GM13977 (cell line): ENCODE measurements at places on chromosomes 7 and 10.

- DNase-seq, result no peak
Measured at GRCh38 chr10:119942973-119943372, 50.4 kb downstream of the SEC23IP start.

GRCh38 chr10:62492012-62492869 lies 118.1 kb downstream of the ZNF365 start:
- DNase-seq, result peak; percentile 36

- DNase-seq, result no peak
Measured at GRCh38 chr7:47553309-47553708, 28.6 kb downstream of the TNS3 start.

DNA sequence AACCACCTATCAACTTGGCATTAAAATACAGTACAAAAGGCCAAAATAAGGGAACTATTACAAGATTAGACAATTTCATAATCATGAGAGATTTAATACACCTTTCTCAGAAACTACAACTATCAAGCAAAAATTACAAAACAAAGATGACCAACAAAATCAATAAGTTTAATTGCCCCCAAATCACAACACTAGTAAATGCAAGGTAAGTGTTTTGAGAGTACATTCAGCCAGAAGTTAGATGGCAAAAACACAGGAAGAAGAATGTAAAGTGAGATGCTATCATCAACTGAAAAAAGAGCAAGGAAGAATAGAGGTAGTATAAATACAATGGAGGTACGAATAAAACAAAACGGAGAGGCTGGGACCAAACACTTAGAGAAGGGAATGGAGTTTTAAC lies 3.2 kb downstream of the PNPLA8 start:
- no peak for DNase-seq

DNA sequence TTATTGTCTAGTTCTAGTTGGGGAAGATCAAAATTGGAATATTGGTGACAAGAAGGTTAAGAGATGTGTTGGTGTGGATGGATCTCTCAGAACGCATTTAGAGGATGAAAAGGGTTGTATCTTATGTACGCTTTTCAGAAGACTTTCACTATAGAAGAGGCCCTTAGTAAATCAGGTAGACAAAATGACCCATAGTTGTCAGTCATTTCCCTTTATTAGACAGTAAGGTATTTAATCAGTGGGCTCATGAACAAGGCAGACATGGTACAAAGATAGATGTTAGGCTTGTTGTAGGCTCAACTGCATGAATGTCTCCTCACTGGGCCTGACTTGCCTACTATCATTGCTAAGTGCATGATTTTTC lies 359.2 kb downstream of the PHF14 start:
- DNase-seq, result no peak

- no peak for DNase-seq
Measured at GRCh38 chr10:133030781-133031180, 56.9 kb upstream of the ADGRA1 start.

GRCh38 chr10:59580026-59580863 lies 129.4 kb downstream of the SLC16A9 start:
- no peak for DNase-seq

DNA sequence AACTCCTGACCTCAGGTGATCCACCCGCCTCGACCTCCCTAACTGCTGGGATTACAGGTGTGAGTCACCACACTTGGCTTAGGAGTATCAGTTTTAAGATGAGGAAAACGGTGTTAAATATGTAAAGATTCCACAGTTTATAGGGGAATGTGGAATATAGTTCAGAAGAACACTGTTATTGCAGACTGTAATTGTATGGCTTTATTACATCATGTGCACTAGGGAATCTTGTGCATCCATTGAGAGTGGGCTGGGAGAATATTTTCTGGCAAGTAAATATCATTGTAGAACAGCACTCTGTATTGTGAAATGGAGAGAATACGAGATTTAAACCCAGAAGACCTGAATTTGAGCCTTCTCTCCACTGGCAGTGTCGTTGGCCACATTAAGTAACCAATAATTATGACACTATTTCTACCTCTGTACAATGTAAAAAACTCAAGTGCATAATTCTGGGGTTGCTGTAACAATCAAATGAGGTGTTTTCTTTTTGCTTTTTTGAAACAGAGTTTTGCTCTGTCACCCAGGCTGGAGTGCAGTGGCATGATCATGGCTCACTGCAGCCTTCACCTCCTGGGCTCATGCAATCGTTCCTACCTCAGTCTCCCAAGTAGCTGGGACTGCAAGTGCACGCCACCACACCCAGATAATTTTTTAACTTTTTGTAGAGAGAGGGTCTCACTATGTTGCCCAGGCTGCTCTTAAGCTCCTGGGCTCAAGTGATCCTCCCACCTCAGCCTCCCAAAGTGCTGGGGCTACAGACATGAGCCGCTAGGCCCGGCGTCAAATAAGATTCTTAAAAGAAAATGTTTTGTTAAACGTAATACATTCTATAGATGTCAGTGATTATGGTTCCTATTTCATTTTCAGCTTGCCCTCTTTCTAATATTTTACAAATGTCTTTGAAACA lies 12.0 kb upstream of the PARD3 start:
- no peak for DNase-seq

GRCh38 chr10:111275091-111275490 lies 198.3 kb downstream of the ADRA2A start:
- DNase-seq, result no peak

- no peak for DNase-seq
Measured at GRCh38 chr10:125828311-125828710, 5.0 kb downstream of the BCCIP start.

GRCh38 chr7:155309021-155309338 lies 11.3 kb downstream of the INSIG1 start:
- no peak for DNase-seq

DNA sequence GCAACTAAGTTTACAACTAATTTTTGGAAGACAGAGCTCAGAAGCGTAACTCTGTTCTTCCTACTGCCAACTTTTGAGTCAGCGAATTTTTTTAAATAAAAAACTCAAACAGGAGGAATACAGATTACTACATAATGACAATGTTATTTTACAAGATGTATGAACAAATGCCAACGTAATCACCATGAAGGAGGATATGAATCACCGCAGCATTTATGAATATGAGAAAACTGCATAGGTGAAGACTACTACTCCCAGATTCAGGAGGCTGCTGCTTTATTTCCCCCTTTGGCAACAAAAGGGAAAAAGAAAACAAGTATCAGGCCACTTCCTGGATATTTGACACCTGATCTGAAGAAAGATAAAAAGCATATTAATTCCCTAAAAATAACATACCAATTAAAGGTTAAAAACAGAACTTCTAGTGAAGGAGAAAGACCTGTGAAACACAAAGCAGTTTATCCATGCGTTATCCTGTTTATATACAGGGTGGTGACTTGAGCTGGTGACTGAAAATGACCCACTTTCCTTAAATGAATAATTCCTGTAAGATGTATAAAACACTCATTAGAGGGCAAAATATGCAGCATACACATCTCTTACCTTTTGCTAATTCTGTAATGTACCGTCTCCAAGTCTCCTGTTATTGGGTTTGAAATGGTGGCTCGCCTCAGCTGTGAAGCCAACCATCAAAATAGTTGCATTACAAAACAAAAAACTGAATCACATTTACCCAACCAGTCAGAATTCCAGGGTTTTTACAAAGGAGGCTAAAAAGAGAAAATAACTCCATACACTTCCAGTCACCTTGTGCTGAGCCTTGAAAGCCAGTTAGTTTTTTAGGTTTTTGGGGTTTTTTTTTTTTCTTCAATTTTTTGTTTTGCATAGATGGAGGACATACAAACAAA lies 52.0 kb downstream of the P4HA1 start:
- no peak for DNase-seq

- no peak for DNase-seq
Measured at GRCh38 chr10:131574707-131575430, 263.3 kb upstream of the TCERG1L start.

DNA sequence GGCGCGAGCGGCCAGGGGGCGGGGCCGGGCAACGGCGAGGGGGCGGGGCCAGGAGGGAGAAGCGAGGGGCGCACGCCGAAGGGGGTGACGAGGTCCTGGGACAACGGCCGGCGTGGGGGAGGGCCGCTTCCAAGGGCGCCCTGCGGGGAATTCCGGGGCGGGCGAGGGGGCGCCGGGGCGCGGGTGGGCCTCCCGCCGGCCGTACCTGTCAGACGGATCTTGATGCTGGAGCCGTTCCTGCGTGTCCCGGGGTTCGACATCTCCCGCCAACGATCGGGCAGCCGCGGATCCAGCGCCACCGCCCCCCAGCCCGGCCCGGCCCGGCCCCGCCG lies 421 bp downstream of the SMURF1 start:
- DNase-seq, result peak; percentile 19

GRCh38 chr7:103380395-103381191 lies 33.1 kb downstream of the PSMC2 start:
- DNase-seq, result no peak

DNA sequence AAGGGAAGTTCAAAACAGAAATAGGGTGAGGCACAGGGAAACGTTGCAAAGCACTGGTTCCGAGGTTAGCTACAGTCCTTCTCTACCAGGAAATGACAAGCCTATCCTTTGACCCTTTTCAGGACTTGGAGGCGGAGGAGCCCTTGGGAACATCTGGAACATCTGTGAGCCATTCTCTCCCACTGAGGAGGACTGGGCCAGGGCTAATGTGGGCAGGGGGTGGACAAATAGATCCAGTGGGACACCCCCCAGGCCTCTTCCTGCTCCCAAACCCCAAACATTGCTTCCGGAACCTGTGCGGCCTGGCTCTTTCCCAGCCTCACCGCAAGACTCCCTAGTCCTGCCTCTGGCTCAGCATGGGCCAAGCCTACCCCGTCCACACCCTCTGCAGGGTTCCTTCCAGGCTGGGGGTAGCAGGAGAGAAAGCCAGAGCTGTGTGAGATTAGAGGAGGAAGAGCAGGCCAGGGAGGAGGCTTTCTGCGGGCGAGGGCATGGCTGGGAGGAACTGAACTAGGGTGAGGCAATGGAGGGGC lies 36.5 kb downstream of the GHRHR start:
- no peak for DNase-seq

GRCh38 chr10:100968863-100969186 lies 479 bp upstream of the SEMA4G start:
- no peak for DNase-seq

DNA sequence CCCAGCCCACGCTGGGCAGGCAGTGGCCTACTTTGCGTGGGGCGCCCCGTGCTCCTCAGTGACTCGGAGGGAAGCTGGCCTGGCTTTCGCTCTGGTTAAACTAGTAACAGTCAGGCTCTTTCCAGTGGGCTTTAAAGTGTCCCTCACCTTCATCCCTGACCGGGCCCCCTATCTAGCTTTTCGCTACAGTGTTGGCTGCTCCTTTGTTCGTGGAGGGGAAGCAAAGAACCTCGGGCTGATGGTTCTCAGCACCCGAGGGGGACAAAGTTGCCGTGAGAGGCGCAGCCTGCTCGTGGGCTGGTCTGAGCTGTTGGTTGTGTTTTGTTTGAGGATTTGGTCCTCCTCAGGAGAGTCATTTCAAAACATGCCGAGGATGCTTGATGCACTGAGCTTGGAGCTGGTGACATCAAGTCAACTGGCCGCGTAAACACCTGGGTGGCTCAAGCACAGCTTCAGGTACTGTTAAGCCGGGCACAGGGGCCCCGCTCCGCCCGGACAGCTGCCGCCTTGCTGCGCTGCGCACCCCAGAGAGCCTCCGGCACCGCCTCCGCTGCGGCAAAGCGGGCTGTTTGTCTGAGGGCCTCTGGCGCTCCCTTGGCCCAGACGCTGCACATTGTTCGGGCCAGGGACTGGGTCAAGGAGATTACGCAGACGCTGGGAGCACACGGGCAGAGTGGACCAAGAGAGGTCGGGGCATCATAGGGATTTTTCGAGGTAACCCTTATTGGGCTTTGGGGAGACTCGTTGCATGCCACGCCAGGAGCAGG lies 1.6 kb downstream of the DLX6 start:
- DNase-seq, result peak; percentile 36

DNA sequence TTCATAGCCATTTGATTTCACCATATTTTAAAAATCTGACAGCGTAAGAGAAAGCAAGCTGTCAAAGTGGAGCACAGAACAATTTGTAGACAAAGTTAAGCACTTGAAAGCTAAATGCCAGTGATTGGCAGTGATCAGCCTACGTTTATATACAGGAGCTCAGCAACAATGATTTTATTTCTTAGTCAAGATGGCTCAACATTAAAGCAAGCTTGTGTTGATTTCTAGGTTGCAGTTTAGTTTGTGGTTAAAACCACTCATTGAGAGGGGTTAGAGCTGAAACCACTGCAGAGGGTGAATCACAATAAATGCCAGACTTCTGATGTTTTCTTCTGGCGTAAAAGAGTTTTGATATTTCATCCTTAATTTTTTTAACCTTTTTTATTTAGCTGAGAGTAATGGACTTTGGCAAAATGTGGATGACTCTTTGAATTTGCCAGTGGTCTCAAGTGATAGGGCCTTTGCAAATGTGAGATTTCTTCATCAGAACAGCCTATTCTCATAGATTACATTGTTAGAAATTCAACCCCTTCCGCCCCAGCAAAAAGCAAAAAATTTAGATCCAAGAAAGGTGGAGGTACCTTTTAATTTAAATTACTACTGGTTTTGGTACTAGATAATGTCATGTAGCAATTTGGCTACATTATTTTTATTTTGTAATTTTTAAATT lies 73.8 kb downstream of the SHOC2 start:
- DNase-seq, result peak; percentile 31

DNA sequence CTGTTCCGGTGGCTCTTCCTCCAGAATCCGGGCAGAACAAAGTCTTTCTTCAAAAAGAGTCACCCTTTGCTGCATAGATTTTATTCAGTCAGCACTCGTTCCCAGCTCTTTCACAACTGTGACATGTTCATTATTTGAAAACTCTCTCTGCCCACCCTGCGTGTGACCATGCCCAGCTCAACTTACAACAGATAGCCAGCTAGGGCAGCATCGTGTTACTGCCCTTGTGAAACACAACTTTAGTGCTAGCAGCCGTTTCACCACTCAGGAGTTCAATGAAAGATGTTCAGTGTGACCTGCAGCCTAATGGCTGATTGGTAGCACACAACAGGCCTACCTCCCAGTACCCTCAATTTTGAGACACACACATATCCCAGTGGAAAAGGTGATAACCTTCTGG lies 57.9 kb downstream of the ZNF438 start:
- DNase-seq, result no peak

GRCh38 chr7:149723795-149724495 lies 49.4 kb downstream of the ZNF467 start:
- no peak for DNase-seq

- no peak for DNase-seq
Measured at GRCh38 chr7:67414858-67415257, 418.2 kb downstream of the TYW1 start.
